Kidney epithelial cell (primary cell): ENCODE measurements at places on chromosomes 2 and 18. TPM values are rescaled to one million over a fixed set of nuclear protein-coding genes. Genes with fewer than 3 reads are reported as not detected.

DNA sequence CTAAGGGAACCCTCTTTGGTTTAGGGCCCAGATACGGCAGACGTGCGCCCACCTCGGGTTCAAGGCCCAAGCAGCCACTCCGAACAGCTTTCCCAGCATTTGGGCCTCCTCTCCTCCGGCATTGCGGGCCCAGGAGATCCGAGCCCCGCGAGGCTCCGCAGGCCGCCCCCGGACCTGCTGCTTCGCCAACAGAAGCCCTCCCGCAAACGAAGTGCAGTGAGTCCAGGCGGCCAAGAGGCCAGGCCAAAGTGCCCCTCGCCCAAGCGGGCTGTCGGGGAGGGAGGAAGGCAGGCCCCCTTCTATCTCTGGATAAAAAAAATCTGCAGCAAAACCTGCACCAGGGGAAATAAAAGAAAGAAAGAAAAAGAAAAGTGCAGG lies 6.0 kb downstream of the EN1 start:
- DNase-seq: no peak

DNA sequence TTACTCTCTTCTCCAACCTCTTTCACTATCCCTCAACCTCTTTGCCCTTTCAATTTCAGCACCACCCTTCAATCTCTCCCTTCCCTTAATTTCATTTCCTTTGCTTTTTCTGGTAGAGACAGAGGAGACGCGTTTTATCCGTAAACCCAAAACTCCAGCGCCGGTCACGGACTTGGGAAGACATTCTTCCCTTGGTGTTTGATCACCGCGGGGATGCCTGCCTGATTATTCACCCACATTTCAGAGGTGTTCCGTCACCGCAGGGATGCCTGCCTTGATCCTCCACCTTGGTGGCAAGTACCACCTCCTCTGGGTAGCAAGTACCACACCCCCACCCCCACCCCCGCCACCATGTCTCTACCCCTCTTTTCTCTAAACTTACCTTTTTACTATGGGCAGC lies 669.4 kb upstream of the PKDCC start:
- no peak for DNase-seq

- DNase-seq: no peak
Observed at GRCh38 chr2:235151152-235151551, 199.3 kb downstream of the SH3BP4 start.

- no peak for DNase-seq
Observed at GRCh38 chr2:224776795-224777558, 60.8 kb upstream of the CCDC195 start.

GRCh38 chr2:176039375-176039774 lies 37.3 kb upstream of the LNPK start:
- no peak for DNase-seq

DNA sequence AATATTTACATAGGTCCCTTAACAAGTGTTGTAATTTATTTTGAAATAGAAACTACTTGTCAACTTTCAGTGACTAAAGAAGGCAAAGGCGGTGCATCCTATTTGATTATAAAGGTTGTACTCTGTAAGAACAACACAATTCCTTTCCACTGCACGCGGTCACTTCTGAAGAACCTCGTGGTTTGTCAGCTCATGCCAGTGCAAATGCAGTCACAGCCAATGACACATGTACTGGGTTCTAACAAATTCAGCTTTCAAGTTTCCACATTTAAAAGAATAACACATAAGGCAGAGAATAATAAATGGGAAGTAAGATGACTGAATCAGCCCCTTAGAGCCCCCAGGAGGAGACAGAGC lies 39.7 kb downstream of the CYB5A start:
- no peak for DNase-seq

- DNase-seq: no peak
Observed at GRCh38 chr2:111897630-111897923, 830 bp upstream of the MERTK start.

DNA sequence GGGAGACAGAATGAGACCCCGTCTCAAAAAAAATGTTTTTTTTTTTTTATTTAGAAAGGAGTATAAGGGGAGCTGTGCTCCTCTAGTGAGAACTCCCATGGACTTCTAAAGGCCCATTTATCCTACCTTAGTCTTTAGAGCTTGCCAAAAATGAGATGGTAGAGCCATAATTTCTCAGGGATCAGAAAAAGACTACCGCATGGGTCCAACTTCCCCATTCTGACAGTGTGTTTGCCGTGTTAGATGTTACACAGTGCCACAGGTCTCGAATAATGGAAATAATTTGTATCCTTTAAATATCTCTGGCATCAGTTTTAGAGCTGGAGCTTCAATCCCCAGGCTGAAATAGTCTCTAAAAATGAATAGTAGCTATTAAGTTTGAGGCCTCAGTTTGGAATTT lies 6.0 kb upstream of the SLC39A10 start:
- no peak for DNase-seq

GRCh38 chr2:224591220-224591619 lies 6.1 kb upstream of the CUL3 start:
- no peak for DNase-seq

GRCh38 chr18:22538426-22538825 lies 120.7 kb upstream of the CTAGE1 start:
- no peak for DNase-seq

Gene GREB1
- total RNA-seq: 2.8 and 4.8 TPM in 2 replicates

Gene MYO3B
- 0.68 and 1.1 TPM in 2 replicates for total RNA-seq

Gene CNGA3
- 0.21 TPM in 1 of 2 replicates, not detected in the other for total RNA-seq

Gene RIT2
- not detected in 2 replicates for total RNA-seq

Gene TUBB8B
- not detected in 2 replicates for total RNA-seq

Gene ANKRD44
- 2.4 and 4.3 TPM in 2 replicates for total RNA-seq
